ENCODE measurements at places on chromosomes 6 and 20.

GRCh38 chr6:11675601-11676000 lies 103.0 kb downstream of the ADTRP start:
- no peak for DNase-seq

DNA sequence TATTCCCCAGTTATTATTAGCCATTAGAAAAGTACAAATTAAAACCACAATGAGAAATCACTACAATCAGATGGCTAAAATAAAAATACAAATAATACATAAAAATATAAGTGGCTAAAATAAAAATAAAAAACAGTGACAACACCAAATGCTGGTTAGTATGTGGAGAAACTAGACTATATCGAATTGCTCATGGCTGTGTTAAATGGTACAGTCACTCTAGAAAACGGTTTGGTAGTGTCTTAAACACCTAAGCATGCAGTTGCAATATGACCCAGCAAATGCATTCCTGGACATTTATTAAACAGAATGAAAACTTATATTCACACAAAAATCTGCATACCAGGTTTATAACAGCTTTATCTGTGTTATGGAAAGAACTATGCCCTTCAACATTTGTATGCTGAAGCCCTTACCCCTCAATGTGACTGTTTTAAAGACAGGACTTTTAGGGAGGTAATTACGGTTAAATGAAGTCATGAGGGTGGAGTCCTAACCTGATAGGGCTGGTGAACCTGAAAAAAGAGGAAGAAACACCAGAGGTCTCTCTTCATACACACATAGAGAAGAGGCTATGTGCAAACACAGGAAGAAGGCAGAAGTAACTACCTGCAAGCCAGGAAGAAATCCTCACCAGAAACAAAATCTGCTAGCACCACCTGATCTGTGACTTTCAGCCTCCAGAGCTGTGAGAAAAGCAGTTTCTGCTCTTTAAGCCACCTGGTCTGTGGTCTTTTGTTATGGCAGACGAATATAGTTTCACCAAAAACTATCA lies 84.9 kb downstream of the ASCC3 start:
- no peak for DNase-seq

DNA sequence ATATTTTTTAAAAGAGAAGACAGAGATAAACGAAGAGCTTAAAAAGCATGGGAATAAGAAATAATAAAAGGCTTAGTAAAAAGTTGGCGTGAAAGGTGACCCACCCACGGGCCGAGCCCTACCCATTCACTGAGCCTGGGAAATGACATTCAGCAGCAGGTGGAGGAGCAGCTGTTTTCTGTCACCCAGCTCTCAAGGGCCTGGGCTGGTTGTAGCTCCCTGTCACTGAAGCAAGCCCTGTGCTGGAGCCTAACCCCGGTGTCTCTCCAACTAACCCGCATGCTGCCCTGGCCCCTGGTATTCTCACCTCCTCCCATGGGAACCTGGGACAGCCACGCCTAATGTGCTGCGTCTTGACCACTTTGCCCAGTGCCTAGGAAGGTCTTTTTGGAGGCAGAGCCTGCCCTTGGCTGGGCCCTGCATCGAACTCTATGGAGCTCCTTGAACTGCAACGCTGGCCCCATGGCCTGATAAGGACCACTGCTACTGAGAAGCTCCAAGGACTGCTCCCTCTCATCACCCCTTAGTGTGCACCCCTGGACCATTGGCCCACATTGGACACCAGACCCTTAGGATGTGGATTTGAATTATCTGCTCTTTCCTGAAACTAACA lies 68.8 kb upstream of the IYD start:
- DNase-seq, result no peak

DNA sequence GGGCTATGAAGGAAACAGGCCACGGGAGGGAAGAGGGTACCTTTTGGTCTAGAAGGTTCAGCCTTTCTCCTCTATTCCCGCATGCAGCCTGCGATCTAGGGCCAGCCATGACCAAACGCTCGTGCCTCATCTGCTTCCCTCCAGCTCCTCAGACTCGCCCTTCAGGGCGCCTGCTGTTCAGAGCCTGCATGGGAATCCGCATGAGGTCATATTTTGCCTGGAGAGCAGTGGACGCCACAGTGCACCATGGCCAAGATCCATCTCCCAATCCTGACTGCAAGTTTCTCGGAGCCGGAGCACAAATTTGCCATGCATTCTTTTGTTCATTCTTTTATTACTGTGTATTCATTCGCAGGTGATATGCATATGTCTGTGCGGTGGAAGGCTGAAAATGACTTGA lies 608.1 kb downstream of the QKI start:
- no peak for DNase-seq

GRCh38 chr6:140201787-140202458 lies 827.5 kb upstream of the CITED2 start:
- no peak for DNase-seq

GRCh38 chr6:135953818-135954217 lies 102.3 kb downstream of the PDE7B start:
- no peak for DNase-seq

DNA sequence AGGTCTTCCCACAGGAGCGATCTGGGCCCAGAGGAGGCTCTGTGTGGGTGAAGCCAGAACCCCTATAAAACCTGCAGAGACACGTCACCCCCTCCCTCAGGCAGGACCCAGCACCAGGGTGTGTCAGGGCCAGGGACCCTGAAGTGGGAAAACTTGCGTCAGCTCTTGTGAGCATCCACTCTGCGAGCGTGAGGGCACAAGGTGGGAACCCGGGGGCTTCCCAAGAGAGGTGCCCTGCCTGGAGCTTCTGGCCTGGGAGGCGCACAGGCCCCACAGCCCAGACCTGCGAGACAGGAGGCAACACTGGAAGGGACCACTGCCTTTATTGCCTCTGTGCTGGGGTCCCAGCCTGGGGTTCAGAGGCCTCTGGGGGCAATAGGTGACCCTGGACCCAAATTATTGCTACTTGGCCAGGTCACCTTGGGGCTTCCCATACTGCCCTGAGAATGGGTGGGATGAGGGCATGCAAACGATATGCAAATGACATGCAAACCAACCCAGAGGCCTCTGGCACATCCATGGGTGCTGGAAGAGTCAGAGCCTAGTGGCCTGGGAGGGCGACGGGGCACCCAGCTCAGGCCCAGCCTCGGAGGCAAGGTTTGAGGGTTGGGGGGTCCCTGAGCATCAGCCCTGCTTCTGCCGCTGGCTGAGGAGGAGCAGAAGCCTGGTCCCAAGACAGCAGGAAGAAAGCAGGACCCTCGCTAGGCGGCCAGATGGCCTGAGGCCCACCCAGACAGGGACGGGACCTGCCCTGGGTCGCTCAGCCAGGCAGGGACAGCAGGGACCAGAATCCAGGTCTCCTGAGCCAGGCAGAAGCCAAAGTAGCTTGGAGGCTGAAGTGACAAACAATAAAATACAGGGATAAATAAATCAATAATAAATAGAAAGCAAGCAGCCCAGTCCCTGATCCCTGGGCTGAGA lies 5.1 kb upstream of the C20orf144 start:
- no peak for DNase-seq

DNA sequence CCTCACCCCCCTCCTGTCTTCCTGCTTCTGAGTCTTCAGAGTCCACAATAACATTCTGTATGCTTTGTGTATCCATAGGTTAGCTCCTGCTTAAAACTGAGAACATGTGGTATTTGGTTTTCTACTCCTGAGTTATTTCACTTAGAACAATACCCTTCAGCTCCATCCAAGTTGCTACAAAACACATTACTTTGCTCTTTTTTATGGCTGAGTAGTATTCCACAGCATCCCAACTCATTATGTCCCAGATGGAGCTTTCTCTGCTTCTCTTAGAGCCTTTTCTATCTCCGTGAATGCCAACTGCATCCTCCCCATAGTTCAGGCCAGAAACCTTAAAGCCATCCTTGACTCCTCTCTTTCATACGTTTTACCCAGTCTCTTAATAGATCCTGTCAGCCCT lies 55.8 kb downstream of the STMND1 start:
- no peak for DNase-seq

GRCh38 chr6:100475554-100476320 lies 11.0 kb upstream of the SIM1 start:
- DNase-seq, result no peak

DNA sequence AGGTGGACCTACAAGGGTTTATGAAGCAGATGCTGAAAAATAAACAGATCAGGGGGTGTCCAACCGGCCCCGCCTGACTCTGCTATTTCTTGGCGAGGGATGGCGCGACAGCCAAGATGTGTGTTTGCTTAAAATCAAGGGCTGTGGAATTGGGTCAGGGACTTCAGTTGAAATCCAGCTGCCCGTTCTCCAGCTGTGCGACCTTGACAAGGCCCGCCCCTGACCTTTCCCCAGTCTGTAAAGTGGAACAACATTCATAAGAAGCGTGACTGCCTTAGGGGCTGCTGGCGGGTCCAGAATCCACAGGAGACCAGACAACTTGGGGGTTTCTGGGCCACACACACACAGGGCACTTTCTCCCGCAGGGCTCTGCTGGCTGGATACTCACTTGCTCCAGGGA lies 517.5 kb downstream of the PREX1 start:
- no peak for DNase-seq

DNA sequence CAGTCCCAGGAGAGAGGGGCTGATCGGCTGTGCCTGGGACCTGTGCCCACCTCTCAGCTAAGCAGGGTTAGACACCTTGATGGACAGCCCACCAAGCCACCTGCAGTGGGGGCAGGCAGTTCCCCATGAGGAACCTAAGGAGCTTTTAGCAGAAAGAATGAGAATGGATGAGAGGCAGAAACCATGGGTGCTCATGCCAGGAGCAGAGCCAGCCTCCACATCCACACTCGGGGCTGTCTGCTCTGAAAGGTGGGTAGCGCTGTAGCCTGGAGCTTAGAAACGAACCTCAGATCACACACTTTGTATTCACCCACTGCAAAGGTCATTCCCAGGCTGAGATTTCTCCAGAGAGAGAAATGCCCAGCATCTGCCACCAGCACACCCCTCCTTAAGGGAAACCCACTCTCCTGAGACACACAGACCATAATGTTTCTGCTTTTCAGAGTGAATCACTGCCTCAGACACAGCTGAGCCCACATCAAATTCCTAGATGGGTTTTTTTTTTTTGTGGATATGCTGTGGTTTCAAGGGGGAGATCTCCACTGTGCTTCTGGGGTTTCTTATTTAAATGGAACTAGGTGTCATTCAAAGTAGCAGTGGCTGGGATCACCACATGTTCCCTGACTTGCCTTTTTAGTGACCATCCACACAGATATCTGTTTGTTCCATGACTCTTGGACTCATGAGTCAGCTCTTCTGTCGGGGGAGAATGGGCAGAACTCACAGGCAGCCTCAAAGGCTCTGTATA lies 218.9 kb downstream of the EYA2 start:
- DNase-seq, result no peak

GRCh38 chr6:52577022-52577777 lies at the start of gene TRAM2:
TSS of gene TRAM2 (minus strand) at chr6:52577060. CDS start at chr6:52576915, 145 bp downstream.
- DNase-seq, result peak; percentile 97

DNA sequence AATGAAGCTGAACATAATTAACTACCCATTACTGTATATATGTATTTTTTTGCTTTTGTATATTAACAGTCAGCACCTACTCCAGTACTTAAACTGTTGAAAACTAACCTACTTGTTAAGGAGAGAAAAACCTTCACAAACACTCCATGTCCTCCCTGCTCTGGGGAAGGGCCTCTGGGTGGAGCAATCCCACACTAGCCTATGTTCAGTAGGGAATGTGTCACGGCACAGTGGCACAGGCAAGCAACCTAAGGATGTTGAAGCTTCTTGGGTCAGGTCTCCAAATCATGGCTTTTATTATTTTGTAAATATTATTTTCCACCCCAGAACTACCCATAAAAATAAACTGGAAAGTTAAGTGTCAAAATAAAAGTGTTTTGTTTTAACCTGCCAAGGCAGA lies 5.3 kb downstream of the MAN1A1 start:
- DNase-seq, result no peak

DNA sequence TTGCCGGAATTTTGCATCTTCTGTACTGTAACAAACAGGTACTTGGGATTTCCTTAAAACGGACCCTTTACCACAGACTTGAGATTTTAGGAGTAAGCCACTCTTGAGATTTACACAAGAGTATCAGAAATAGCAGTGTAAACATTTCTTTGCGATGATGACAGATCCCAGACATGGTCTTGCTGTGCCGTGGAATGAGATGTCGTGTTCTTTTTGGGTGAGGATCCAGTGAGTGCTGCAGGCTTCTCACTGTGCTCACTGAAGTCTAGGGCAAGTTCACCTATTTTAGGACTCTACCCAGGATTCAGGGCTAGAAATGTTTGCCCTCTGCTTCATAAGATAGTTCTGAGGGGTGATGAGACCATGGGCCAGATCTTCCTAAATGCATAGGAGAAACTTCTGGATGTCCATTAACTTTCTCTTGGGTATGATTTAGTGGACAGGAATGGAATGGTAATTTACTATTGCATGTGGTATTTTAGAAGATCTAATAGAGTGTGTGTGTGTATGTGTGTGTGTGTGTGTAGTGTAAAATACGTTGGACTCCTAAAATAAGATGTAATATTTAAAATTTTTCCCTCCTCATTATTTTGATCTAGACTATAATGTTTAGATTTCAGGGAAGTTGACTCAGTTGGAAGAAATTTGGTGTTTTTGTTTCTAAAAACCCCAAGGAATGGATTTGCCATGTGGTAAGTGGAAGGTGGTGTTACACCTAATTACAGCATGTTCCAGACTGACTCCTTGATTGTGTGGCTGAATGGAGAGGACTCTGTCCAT lies 8.5 kb downstream of the LRRC1 start:
- DNase-seq, result no peak

DNA sequence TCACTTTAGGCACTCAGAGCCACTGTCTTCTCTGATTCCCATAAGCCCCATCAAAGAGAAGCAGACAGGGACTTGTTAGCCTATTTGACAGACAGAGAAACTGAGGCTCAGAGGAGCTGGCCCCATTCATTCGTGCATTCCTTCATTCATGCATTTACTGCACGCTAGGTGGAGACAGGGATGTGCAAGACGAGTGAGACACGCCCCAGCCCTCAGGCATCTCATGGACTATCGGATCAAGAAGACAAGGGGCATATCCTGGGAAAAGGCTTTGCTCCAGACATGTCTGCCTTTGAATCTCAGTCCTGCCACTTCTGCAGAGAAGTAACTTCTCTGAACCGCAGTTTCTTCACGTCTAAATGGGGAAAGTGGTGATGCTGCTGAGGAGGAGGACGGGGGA lies 54.1 kb downstream of the BPIFB1 start:
- DNase-seq, result no peak

DNA sequence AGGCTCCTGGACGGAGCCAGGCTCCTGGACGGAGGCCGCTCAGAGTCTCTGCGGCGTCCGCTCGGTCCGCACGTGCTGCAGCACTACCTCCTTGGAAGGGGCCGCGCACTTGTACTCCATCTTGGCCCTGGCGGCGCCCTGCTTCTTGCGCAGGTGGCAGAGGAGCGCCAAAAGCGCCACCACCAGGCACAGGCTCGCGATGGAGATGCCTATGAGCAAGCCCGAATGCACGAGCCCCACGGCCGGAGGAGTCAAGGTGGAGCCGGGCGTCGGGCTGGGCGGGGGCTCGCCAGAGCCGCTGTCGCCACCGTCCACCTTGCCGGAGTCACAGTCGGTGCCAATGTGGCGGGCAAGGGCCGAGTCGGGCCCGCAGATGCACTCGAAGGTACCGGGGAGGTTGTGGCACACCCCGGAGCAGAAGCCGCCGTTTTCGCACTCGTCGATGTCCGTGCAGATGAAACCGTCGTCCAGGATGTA lies 1.7 kb downstream of the THBD start:
- peak; percentile 41 for DNase-seq
